ENCODE measurements at places on chromosomes 13 and 19.

DNA sequence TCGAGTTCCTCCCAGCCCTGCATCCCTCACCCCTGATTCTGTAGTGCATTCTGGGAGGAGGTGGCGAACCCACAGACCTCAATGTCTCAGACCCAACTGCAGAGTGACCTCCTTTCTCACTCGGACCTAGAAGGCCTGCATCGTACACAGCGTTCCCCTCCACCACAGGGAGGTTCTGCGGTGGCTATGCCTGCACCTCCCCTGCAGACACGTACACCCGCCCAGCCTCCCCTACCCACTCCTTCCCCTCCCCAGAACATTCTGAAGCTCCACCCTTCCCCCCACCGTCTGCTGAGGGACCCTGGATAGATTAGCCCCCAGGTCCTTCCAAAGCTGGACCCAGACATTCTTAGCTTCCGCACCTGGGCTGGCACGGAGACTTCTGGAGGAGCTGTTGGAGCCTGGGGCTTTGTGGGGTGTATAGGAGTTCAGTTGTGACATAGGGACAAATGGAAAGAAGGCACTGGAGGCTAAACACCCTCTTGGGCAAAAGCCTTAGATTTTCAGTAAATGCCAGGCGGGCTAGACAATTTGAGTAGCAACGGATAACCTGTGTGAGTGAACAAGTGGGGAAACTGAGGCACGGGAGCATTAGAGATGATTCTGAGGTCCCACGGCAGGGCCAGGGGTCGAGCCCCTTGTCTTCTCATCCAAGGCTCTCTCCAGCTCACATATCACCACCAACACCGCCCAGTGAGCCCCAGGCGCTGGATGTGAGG lies 420 bp upstream of the FSD1 start:
- no peaks in the 10 kb centered on the region for H3K36me3 ChIP-seq
- DNase-seq = no peak
- no peak overlapping the region for H3K27ac ChIP-seq
- no peak overlapping the region for H3K4me3 ChIP-seq
- H3K4me1 ChIP-seq = peaks cover 18% of the 10 kb centered on the region

GRCh38 chr13:111595791-111596190 lies 275.3 kb downstream of the TEX29 start:
- H3K27ac ChIP-seq = no peak overlapping the region
- H3K36me3 ChIP-seq = no peaks in the 10 kb centered on the region
- H3K4me3 ChIP-seq = no peak overlapping the region
- no peaks in the 10 kb centered on the region for H3K4me1 ChIP-seq

DNA sequence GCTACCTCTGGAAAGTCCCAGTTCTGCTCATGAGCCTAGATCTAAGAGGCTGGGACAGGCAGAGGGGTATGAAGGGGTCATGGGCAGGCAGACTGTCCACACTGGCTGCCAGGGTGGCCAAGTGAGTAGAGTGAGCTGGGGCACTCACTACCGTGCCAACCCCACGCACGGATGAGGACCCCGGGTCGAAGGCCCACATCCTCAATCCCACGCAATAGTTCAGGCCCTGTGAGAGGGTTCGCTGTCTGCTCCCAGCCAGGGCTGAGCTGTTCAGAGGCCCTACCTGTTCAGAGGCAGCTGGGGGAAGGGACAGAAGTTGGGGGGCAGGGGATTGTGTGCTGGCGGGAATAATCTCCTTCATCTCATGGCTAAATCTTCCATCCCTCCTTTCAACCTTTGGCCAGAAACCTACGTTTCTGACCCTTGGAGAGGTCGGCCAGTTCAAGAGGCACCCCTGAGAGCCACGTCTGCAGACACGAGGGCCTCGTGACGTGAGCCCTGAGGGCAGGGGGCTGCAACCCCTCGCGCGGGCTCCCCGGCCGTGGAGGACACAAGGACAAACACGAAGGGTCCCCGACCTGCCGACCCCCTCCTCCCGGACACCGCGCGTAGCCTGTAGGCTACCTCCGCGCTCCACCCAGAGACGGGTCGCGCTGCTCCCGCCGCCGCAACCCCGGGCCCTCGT lies 1.0 kb upstream of the RPS5 start:
- no peaks in the 10 kb centered on the region for H3K27me3 ChIP-seq
- peak overlapping the region; percentile 56 for H3K4me3 ChIP-seq
- peak; percentile 17 for DNase-seq
- H3K36me3 ChIP-seq = peaks cover 16% of the 10 kb centered on the region

DNA sequence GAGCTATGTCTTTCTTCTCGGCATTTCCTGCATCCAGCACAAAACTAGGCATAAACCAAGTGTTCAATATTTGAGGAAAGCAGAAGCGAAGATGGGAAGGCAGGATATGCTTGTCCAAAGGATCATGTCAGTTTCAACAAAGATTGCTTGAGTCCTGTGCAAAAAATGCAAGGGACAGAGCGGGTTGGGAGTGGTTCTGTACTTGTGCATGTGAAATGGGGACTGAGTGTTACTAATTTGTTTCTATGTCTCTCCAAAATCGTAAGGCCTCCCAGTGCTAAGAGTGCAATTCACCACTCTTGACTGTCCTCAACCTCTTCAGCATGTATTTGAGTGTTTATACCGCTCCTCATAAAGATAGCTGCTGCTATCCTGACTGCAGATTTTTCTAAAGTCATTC lies 166.2 kb downstream of the DLEU7 start:
- no peaks in the 10 kb centered on the region for H3K4me1 ChIP-seq
- H3K4me3 ChIP-seq = no peak overlapping the region
- no peaks in the 10 kb centered on the region for H3K36me3 ChIP-seq

DNA sequence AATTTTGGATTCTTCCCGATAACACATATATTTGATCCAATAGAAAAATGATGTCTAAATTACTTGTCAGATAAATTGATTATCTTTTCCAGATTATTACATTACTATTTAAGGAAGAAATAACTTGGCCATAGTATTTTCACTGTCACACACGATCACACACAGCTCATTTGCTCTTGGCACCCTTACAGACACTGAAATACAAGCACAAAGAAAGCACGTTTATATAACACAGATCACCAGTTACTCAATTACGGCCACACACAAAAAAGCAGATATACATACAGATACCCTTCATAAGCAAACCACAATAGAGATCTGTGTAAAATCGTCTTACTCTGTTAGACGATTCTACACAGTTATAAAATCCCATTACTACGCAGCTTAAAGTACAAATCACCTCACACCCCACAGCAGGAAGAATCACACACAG lies 716 bp upstream of the ZNF420 start:
- no peak for DNase-seq
- H3K27me3 ChIP-seq = no peaks in the 10 kb centered on the region
- no peaks in the 10 kb centered on the region for H3K36me3 ChIP-seq
- peaks cover 23% of the 10 kb centered on the region for H3K4me1 ChIP-seq
- peak overlapping the region; percentile 73 for H3K27ac ChIP-seq

- H3K4me3 ChIP-seq = peak overlapping the region; percentile 98
- peaks cover 24% of the 10 kb centered on the region for H3K36me3 ChIP-seq
- peaks cover 54% of the 10 kb centered on the region for H3K4me1 ChIP-seq
- peak overlapping the region; percentile 86 for H3K27ac ChIP-seq
Measured at GRCh38 chr19:3179739-3180293, 1.2 kb downstream of the S1PR4 start.

- H3K27me3 ChIP-seq = no peaks in the 10 kb centered on the region
- no peaks in the 10 kb centered on the region for H3K36me3 ChIP-seq
- DNase-seq = no peak
- no peak overlapping the region for H3K4me3 ChIP-seq
Measured at GRCh38 chr13:111620166-111620565, 299.7 kb downstream of the TEX29 start.

- H3K4me3 ChIP-seq = no peak overlapping the region
- DNase-seq = no peak
- H3K27ac ChIP-seq = no peak overlapping the region
- H3K4me1 ChIP-seq = peaks cover 10% of the 10 kb centered on the region
- no peaks in the 10 kb centered on the region for H3K27me3 ChIP-seq
- no peaks in the 10 kb centered on the region for H3K36me3 ChIP-seq
Measured at GRCh38 chr13:48678316-48678715, 24.6 kb downstream of the CYSLTR2 start.

- H3K36me3 ChIP-seq = peaks cover 47% of the 10 kb centered on the region
- no peaks in the 10 kb centered on the region for H3K27me3 ChIP-seq
- peak overlapping the region; percentile 77 for H3K27ac ChIP-seq
- H3K4me3 ChIP-seq = peak overlapping the region; percentile 100
Measured at GRCh38 chr19:1270213-1270853, 1.2 kb downstream of the CIRBP start.

DNA sequence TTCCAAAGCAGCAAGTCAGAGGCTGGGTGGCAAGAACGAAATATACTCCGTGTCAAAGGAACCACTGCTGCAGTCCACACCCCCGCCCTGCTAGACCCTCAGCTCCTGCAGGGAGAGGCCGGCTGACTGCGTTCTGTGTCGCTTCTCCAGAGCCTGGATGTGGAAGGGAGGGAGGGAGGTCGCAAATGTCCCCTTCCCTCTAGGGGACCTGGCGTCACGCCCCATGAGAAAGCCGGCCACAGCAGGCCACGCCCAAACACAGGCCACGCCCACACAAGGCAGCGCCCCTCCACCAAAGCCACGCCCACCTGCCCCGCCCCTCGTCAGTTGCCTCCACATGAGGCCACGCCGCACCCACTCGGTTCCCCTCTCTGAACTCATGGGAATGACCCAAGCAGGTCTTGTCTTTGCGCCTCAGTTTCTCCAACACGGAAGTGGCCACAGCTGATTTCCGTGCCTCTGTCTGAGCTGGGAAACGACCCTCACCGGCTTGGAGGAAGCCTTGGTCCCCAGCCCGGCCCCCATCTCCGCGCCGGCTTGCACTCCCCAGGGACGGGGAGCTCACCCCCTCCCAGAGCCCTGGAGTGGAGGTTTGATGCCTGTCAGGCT lies 38.4 kb upstream of the TCF3 start:
- H3K4me1 ChIP-seq = no peaks in the 10 kb centered on the region
- no peaks in the 10 kb centered on the region for H3K27me3 ChIP-seq
- H3K36me3 ChIP-seq = no peaks in the 10 kb centered on the region
- H3K4me3 ChIP-seq = no peak overlapping the region
- DNase-seq = no peak
- no peak overlapping the region for H3K27ac ChIP-seq

- H3K27ac ChIP-seq = peak overlapping the region; percentile 80
- no peak for DNase-seq
Measured at GRCh38 chr19:52734331-52734892, 432 bp downstream of the ZNF611 start.

DNA sequence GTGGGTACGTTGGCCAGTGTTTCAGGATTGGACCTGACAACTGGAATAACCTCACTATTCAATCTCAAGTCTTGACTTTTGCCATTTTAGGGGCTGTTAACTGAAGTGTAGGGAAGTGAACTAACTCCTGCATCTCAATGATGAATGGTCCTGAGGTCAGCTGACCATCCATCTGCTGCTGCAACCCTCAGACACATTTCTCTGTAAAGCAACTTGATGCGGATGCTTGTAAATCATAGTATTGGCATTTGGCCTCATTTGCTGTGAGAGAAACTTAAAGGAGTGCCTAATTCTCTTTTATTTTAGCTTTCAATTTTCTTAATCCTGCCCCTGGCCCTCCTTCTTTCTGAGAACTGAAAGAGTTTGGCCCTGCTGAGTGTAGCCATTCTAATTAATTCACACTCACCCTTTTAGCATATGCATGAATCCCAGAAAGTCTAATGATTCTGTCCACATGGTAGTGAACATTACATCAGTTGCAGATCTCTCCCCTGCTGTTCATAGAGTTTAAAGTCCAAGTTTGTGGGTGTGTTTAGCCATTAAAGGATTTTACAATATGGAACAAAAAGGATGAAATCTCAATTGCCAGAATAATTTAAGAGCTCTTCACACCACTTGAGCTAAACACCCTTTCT lies 1531.4 kb upstream of the SLC10A2 start:
- DNase-seq = no peak
- H3K36me3 ChIP-seq = no peaks in the 10 kb centered on the region
- no peak overlapping the region for H3K27ac ChIP-seq

DNA sequence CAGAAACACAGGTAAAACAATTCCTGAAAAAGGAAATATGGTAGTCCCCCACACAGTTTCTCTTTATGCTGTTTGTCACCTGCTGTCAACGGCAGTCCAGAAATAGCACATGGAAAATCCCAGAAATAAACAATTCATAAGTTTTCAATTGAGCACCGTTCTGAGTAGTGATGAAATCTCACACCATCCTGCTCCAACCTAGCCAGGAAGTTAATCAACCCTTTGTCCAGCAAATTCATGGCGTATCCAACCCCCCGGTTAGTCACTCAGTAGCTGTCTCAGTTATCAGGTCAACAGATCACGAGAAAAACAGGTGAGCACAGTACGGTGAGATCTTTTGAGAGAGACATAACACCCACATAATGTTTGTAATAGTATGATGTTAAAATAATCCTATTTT lies 74.2 kb downstream of the TUBGCP3 start:
- H3K27ac ChIP-seq = no peak overlapping the region
- H3K4me1 ChIP-seq = no peaks in the 10 kb centered on the region
- no peaks in the 10 kb centered on the region for H3K27me3 ChIP-seq
- peaks cover 22% of the 10 kb centered on the region for H3K36me3 ChIP-seq
- H3K4me3 ChIP-seq = no peak overlapping the region
- DNase-seq = no peak

DNA sequence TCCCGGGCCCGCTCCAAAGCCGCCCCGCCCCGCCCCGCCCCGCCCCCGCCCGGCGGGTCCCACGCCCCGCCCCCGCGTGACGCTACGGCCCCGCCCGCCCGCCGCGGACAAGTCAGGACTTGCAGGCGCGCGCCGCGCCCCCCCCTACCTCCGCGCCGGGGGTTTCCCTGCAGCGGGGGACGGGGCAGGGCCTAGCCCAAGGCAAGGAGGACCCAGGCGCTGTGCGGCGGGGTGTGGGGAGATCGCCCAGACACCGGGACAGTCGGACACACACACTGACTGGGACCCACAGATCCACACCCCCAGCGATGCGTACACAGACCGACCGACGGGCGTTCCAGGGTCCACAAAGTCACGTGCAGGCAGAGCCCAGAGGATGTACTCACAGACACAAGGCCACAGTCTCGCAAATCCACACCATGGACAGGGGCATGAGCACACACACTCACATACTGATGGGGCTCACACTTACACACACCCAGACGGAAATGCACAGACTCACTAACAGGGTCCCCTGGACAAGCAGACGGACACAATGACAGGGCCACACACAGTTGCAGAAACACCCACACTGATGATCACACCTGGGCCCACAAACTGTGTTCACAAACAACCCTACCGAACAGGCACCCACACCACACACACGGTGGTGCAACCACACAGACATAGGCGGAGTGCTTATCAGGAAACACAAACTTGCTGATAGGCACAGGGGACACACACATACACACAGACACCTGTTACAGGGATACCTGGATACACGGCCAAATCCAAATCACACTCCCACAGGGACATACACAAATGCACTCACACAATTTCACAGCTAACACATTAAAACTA lies 436 bp upstream of the BBC3 start:
- peak overlapping the region; percentile 76 for H3K27ac ChIP-seq
- H3K4me1 ChIP-seq = peaks cover 51% of the 10 kb centered on the region
- no peak overlapping the region for H3K4me3 ChIP-seq

GRCh38 chr19:33201473-33201872 lies 7.3 kb downstream of the LRP3 start:
- no peak for DNase-seq
- no peak overlapping the region for H3K4me3 ChIP-seq
- no peaks in the 10 kb centered on the region for H3K36me3 ChIP-seq
- no peak overlapping the region for H3K27ac ChIP-seq
- H3K4me1 ChIP-seq = no peaks in the 10 kb centered on the region
